Astrocyte of the cerebellum (primary cell): ENCODE measurements at places on chromosomes 3 and 15.
A peak's percentile ranks its signal among the peaks of the same experiment; 100 is the strongest.

- DNase-seq, result peak; percentile 16
Measured at GRCh38 chr3:186967686-186968085, 37.4 kb downstream of the ST6GAL1 start.

- DNase-seq, result no peak
Measured at GRCh38 chr3:53498806-53499641, 4.6 kb downstream of the CACNA1D start.

DNA sequence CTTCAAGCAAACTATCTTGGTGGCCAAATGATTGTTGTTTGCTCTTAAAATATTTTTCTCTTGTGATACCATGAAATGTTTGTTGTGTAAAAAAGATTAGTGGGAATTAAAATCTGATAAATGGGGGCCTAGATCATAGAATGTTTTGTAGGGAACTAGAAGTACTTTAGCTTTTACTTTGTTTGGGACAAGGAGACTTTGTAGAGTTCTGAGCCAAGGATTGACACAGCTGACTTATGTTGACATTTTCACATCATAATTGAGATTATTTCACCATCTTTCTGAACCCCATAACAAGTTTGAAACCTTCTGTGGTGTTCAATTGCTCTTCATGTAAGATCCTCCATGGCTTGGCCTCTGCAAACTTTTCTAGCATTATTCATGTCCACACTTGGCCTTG is 235.4 kb downstream of the NLGN1 start:
- no peak for DNase-seq

GRCh38 chr15:58471348-58471747 is 39.6 kb downstream of the LIPC start:
- no peak for DNase-seq

- no peak for DNase-seq
Measured at GRCh38 chr3:193554811-193555210, at the start of gene ATP13A4. ATP13A4 (minus strand) TSS chr3:193554895; CDS start chr3:193554799, 96 bp downstream.
